ENCODE measurements at places on chromosomes 12 and 14.
A peak's percentile ranks its signal among the peaks of the same experiment; 100 is the strongest.

DNA sequence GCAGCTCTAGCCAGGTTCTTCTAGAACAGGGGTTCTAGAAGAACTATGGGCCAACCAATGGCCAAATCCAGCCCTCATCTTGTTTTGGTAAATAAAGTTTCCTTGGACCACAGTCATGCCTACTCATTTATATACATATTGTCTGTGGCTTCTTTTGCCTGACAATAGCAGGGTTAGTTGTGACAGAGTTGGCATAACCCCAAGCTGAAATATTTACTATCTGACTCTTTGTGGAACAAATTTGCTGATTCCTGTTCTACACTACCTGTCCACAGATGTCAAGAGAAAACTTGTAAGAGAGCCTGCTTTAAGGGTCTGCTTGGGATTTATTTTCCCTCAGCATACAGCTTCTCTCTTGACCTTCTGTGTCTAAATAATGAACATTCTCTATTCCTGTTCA is 289.0 kb downstream of the KSR2 start:
- no peak for DNase-seq

- DNase-seq = peak; percentile 8
These were observed 2.0 kb upstream of the SETD1B start for GRCh38 chr12:121801595-121802484.

DNA sequence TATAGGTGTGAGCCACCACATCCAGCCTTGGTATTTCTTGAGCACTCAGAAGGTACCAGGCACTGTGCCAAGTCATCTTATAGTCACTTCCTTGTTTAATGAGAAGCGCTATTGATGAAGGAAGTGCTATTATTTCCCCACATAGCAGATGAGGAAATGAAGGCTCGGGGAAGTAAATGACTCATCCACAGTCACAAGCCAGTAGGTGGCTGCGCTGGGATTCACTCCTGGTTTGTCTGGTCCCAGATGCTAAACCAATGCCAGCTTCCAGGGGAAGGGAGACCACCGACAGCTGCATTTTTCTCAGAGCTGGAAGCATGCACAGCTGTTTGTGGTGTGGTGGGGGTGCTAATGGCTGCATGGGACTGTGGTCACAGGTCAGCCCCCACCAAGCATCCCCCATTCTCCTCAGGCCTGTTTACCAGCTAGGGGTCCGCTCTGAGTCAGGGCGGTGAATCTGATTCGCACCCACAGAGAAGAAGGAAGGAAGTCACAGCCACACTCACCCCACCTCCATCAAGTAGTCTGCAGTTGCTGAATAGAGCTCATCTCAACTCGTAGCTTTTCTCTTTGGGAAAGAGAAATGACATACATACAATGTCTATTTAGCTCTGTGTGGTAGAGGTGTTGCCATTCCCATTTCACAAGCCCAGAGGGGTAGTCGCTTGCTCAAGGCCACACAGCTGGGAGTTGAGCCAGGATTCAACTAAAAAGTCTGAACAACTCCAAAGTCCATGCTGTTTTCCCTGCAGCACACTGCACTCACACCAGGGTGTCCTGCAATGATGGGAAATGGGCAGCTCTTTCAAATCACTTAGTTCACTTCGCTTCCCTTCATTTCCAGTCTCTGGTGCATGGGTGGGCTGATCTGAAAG is 6.3 kb upstream of the LTBP2 start:
- peak; percentile 21 for DNase-seq

DNA sequence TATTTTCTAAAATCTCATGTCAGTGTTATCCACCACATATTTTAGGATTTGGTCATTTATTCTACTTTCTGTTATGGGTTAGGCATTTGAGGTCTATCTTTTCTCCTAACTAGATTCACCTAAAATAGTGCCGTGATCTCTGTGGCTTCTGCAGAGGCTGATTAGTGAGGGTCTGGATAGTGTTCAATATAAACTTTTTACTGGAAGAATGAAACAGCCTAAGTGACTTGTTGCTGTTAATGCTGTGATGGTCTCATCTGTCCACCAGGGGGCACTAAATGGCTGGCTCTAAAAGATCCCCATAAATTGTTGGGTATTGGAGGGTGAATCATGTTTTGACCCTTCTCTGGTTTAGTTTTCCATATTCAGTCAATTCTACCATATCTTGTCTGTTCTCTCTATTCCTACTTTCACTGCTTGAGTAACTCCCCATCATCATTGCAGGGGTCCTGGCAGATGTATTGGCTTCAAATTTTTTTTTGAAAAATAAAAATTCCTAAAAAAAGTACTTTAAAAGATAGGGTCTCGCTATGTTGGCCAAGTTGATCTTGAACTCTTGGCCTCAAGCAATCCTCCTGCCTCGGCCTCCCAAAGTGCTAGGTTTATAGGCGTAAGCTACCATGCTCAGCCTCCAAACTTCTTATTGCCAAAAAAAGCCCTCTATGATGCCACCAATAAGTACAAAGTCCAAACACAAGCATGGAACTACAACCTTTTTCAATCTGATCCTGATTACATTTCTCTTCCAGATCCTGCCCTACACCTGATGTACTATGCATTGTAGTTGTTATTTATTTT is 6.9 kb downstream of the PABPN1 start:
- DNase-seq = peak; percentile 5

- DNase-seq = peak; percentile 10
These were observed 872 bp downstream of the FAM177A1 start for GRCh38 chr14:35046751-35047536.

- no peak for DNase-seq
These were observed 46.8 kb upstream of the PCED1B start for GRCh38 chr12:47032644-47033043.

- DNase-seq = no peak
These were observed 1036.5 kb upstream of the NOVA1 start for GRCh38 chr14:27634056-27634970.

DNA sequence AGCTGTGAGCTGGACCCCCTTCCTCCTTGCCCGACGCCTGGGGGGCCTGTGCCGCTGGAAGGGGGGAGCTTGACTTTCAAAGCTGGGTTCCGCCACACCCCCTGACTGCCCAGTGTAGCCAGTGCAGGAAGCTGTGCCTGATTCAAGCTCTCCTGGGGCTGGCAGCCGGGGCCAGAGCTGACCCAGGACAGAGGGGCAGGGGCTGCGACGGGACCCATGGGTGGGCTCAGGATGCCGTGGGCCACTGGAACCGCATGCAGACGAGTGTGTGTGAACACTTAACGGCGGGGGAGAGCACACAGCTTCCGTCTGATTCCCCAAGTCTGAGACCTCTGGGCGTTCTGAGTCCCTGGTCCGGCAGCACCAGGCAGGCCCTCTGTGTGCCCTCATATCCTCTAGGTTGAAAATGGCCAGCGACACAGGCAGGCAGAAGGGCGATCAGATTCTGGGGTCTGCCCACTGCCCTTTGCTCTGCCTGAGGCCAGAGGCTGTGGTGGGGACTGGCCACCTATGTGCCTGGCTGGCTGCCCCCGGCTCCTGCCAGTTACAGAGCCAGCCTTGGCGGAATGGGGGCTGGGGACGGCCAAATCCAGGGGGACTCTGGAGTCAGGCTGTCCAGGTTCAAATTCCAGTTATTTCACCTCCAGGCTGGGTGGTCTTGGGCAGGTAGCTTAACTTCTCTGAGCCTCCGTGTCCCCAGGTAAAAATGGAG is 54.0 kb downstream of the CYP46A1 start:
- no peak for DNase-seq

DNA sequence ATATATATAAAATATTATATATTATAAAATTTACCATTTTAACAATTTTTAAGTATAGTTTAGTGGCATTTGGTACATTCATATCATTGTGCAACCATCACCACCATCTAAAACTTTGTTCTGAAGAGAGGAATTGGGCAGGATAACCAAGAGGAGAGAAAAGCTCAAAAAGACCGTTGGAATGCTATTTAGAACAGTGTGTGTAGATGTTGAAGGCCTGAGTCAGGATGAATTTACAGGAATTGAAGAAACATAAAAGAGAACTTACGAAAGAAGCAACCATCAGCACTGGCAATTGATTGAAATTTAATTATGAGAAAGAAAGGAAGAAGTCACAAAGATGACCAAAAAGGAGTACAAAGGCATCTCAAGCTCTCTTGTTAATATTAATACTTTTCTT is 196.9 kb upstream of the PWP1 start:
- no peak for DNase-seq

DNA sequence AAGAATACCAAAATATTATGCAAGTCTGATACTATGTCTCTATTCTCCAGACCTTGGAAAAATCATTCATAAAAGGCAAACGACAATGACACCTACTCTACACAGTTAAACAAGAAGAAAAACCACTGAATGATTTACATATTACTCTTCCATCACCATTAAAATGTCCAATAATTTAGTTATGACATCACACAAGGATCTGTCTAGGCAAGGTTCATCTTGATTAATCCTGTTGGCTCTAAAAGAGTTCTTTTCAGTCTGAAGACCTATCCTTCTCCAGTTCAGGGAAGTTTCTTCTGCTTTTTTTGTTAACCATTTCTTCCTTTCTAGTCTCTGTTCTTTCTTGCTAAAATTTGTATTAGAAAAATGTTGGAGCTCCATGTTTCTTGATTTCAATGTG is 64.0 kb downstream of the OSBPL8 start:
- no peak for DNase-seq

DNA sequence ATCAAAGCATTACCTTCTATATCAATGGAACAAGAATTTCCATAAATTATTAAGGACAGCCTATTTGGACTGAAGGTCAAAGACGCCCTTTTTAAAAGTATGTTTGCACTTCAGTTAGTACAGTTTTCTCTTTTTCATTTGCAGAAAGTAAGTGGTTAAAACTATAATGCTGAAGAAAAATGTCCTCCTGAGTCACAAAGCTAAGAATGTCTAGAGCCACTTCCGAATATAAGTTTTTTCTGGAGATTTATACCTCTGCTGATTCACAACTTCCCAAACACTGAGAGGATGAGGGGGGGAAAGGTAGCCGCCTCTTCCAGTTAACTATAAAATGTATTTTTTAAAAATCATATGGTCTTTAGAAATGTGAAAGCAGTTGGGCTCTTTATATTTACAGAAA is 84.9 kb downstream of the DUSP6 start:
- DNase-seq = no peak

- no peak for DNase-seq
These were observed 181.8 kb downstream of the GRIN2B start for GRCh38 chr12:13799574-13799973.

- no peak for DNase-seq
These were observed 245.6 kb upstream of the RGS6 start for GRCh38 chr14:71686677-71687076.

Data from GF-D8 (cell line).